ENCODE measurements at places on chromosomes 5 and 9. TPM values are rescaled to one million over a fixed set of nuclear protein-coding genes. Genes with fewer than 3 reads are reported as not detected.

The ARHGEF28 gene
- 17.0 TPM for total RNA-seq

The GALNT12 gene
- 12.9 TPM for total RNA-seq

The PCAT7 gene
- 13.1 TPM for total RNA-seq

The GOLPH3 gene
- total RNA-seq: 79.3 TPM

DNA sequence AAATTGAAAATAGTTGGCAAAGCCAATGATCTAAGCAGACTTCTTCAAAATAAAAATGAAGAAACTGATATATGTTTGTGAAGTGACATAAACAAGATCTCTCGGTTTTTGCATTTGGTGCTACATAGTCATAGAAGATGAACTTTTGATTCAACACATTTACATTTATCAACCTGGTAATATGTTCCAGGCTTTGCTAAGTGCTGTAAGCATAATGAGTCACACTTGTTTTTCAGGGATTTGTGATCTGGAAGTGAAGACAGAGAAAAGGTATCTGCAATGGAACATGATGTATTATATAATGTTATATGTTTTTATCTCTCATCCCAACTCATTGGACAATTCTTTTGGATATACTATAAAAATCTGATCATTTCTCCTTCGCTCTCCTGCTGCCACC is 801.4 kb downstream of the BRINP1 start:
- H3K4me3 ChIP-seq: no peak overlapping the region
- H3K4me1 ChIP-seq: no peaks in the 10 kb centered on the region
- H3K36me3 ChIP-seq: no peaks in the 10 kb centered on the region
- DNase-seq: no peak
- no peak overlapping the region for H3K27ac ChIP-seq
- H3K27me3 ChIP-seq: no peaks in the 10 kb centered on the region

DNA sequence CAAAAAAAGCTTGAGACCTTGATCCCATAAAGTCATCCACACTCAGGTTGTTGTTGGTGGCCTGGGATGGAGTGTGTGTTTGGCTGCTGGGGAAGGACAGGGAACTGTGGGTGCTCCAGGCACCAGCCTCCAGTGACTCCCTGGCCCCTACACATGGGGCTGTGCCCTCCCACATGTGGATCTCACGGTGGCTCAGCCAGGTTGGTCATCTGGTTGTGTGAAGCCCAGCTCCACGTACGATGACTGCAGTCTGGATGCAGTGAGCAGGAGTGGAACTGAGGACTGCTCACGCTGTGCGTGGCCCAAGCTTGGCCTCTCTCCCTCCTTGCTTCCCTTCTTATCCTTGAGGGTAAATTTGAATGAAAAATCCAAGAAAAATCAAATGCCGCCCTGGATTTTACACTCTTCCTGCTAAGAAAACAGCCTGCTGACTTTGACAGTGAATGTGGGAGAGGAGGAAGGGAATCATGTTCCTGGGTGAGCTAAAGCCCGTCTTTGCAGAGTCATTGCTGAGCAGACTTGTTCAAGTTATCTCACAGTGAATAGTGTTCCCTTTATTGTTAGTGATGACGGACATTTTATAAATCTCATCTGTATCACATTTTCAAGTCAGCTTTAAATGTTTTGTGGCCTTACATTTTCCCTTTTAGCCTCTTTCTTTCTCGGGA is 65.1 kb upstream of the CACNA1B start:
- H3K4me1 ChIP-seq: no peaks in the 10 kb centered on the region
- no peak overlapping the region for H3K27ac ChIP-seq
- H3K4me3 ChIP-seq: no peak overlapping the region
- peaks cover 41% of the 10 kb centered on the region for H3K36me3 ChIP-seq

DNA sequence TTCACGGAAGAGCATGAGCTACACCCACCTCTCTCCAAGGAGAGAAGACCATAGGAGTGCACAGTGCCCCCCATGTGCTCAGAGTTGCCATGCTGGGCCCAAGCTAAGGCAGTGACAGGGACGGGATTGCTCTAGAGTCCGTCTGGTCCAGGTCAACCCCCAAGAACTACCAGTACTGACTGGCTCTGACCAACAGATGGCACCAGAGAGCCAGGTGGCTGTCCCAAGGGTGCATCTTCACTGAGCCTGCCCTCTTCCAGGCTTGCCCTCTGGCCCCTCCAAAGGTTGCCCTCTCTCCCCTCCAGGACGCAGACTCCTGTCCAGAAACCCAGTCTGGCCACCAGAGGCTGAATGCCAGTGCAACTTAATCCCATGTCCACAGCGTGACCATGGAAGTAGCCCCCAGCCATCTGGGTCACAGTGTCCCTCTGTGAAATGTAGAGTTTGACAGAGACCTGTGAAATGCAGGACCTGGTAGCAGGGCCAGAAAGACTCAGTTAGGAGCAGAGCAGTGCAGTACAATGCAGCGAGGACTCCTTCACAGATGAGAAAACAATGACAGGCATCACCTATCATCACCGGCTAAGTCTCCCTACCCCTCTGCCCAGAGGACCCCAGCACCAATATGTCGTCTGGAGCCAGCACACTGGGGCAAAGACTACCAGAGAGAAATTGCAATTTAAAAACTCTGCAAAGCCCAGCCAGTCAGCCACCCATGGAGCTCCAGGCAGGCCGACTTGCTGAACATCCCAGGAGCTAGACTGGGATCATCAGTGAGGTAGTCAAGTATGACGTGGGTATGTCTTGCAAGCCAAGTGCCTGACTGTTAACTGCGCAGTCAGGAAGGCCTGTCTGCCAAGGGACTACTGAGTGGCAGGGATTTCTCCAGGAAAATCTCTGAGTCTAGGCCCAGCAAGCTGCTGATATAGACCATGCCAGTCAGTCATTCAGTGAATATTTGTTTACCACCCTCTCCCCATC is 7.7 kb upstream of the SKP1 start:
- no peaks in the 10 kb centered on the region for H3K4me1 ChIP-seq
- H3K27ac ChIP-seq: no peak overlapping the region
- no peak overlapping the region for H3K4me3 ChIP-seq
- no peaks in the 10 kb centered on the region for H3K27me3 ChIP-seq
- H3K36me3 ChIP-seq: no peaks in the 10 kb centered on the region

- no peaks in the 10 kb centered on the region for H3K27me3 ChIP-seq
- no peak for DNase-seq
- no peak overlapping the region for H3K4me3 ChIP-seq
- H3K36me3 ChIP-seq: no peaks in the 10 kb centered on the region
- H3K4me1 ChIP-seq: no peaks in the 10 kb centered on the region
Observed at GRCh38 chr9:90855208-90855902, 53.7 kb downstream of the SYK start.

- peak overlapping the region; percentile 95 for H3K4me3 ChIP-seq
- H3K27me3 ChIP-seq: no peaks in the 10 kb centered on the region
- DNase-seq: no peak
- peak overlapping the region; percentile 93 for H3K27ac ChIP-seq
- peaks cover 39% of the 10 kb centered on the region for H3K4me1 ChIP-seq
- H3K36me3 ChIP-seq: peaks cover 23% of the 10 kb centered on the region
Observed at GRCh38 chr5:74638544-74638969, 2.0 kb downstream of the ENC1 start.

DNA sequence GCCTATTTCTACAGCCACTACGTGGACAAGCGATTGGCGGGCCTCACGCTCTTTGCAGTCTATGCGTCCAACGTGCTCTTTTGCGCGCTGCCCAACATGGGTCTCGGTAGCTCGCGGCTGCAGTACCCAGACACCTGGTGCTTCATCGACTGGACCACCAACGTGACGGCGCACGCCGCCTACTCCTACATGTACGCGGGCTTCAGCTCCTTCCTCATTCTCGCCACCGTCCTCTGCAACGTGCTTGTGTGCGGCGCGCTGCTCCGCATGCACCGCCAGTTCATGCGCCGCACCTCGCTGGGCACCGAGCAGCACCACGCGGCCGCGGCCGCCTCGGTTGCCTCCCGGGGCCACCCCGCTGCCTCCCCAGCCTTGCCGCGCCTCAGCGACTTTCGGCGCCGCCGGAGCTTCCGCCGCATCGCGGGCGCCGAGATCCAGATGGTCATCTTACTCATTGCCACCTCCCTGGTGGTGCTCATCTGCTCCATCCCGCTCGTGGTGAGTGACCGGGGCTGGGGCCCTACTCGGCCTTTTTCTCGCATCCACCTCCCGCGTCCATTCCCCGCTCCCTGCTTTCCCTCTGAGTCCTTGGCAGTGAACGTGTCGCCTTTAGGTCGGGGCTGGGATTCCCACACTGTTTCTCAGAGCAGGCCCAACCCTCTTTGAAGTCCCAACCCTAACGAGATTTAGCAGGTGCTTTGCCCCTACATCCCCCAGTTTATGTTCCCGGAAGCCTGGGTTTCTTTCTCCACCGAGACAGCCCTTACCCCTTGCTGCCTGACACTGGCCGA is 1.8 kb downstream of the PTGER4 start:
- no peak for DNase-seq
- peaks cover 50% of the 10 kb centered on the region for H3K4me1 ChIP-seq
- H3K27me3 ChIP-seq: peaks cover 27% of the 10 kb centered on the region
- no peaks in the 10 kb centered on the region for H3K36me3 ChIP-seq
- peak overlapping the region; percentile 87 for H3K4me3 ChIP-seq
- H3K27ac ChIP-seq: peak overlapping the region; percentile 66
